Cortex of kidney (tissue), 1 donor: ENCODE measurements at places on chromosomes 11 and 22.

DNA sequence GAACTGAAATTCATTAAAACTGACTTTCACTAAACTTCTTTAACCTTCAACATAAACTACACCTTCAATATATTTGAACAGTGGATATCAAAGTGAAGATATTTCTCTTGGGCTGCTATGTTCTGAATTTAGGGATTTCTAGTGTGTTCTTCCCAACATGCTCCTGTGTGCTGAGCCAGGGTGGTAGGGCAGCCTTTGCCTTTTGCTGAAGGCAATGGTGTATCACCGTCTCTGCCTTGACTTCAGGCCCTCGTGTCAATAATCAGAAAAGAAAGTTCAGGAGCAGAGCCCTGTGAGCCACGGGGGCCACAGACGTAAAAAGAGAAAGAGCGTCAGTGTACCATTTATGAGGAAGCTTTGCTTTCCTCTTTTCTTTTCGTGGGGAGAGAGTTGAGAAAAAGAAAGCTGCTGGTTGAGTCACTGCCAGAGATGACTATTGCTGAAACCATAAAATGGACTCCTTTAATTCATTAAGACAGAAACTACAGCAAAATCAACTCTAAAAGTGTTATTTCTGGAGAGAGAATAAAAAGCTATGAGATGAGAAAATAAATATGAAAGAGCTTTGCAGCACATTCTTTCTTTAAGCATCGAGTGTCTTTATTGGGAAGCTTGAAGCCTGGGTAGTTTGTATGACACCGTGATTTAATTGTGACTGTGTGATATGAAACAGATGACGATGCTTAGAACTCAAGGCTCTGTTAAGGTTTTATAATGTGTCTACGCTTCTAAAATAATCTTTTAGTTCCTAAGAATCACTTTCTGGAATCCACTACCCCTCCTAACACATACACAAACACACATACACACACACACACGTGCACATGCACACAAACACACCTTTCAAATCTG, 271.8 kb upstream of the MTNR1B start:
- DNase-seq, result no peak

GRCh38 chr11:79113054-79113690, 327.7 kb downstream of the TENM4 start:
- DNase-seq, result no peak

GRCh38 chr11:82944198-82944597, 42.7 kb downstream of the DDIAS start:
- DNase-seq, result no peak

GRCh38 chr11:119315131-119316015, 1.6 kb downstream of the MCAM start:
- no peak for DNase-seq

- no peak for DNase-seq
These were observed 5.1 kb upstream of the OR52R1 start for GRCh38 chr11:4809246-4809645.

DNA sequence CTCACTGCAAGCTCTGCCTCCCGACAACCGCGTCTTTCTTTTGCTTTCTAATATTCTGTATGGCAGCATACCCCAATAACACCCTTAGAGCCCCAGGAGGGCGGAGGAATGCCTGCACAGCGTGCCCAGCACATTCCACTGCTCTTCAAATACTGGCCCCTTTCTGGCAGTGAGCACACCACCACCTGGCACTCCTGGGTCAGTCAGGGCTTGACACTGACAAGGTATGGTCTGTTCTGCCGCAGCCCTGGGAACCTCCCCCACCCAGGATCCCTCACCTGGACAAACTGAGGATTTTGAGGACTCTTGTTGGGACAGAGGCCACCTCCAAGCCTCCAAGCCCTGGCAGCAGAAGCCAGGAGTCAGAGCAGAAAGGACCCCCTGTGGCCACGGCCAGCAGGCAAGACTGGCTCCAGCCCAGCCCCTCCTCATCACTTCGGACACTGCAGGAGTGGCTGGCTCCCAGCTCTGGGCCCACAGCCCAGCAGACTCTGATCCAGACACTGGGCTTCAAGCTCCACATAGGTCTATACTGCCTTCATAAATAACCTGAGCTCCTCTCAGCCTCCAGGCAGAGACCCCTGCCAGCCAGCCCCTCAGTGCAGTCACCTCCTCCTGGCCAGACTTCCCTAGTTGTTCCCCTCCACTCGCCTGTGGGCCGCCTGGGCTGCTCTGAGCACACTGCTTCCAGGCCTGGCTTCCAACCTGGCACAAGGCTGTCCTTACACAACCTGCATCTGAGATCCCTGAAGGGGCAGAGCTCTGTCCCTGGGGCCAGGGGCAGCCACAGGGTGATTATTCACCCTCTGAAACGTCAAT, 14.5 kb downstream of the CARS1 start:
- DNase-seq, result no peak

GRCh38 chr22:37186228-37186996, 1.6 kb downstream of the C1QTNF6 start:
- DNase-seq, result no peak

GRCh38 chr11:69463181-69463994, 18.1 kb upstream of the LINC01488 start:
- no peak for DNase-seq

GRCh38 chr11:13958641-13959400, 3.7 kb upstream of the SPON1 start:
- no peak for DNase-seq

DNA sequence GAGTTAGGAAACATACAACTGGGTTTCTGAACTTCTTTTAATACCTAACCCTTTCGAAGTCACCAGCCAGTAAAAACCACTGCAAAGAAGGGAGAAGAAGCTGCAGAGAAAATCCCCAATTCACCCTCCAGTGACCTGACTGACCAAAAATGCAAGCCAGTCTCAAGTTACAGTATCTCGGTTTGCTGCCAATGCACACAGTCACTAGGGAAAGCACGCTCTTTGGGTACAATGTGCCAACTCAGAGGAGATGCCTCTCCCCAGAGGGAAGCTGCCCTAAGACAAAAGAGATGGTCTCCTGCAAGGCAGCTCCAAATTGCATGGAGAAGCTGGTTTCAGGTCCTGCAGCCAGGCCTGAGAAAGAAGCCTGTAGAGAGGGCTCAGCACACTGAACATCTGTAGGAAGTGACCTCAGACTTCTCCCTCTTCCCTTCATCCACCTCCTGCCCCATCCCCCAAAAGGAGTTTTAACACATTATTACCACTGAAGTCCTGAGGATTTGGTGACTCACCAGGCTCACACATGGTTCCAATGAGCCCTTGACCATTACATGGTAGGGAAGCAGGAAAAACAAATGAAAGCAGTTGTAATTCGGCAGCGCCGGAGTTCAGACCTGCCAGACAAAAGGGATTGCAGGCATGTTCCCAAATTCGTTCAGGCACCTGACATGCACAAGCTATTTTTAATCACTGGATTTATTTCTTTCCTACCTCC, 90.1 kb downstream of the ETS1 start:
- DNase-seq, result no peak

GRCh38 chr11:111540114-111540936, at the start of gene LAYN:
Gene LAYN, plus strand, starts transcription at chr11:111540720. Its CDS starts 124 bp downstream, at chr11:111540844.
- DNase-seq, result no peak

- no peak for DNase-seq
These were observed 1.9 kb downstream of the TSGA10IP start for GRCh38 chr11:65947133-65947532.

GRCh38 chr11:65958774-65959420, 2.6 kb upstream of the SART1 start:
- no peak for DNase-seq

DNA sequence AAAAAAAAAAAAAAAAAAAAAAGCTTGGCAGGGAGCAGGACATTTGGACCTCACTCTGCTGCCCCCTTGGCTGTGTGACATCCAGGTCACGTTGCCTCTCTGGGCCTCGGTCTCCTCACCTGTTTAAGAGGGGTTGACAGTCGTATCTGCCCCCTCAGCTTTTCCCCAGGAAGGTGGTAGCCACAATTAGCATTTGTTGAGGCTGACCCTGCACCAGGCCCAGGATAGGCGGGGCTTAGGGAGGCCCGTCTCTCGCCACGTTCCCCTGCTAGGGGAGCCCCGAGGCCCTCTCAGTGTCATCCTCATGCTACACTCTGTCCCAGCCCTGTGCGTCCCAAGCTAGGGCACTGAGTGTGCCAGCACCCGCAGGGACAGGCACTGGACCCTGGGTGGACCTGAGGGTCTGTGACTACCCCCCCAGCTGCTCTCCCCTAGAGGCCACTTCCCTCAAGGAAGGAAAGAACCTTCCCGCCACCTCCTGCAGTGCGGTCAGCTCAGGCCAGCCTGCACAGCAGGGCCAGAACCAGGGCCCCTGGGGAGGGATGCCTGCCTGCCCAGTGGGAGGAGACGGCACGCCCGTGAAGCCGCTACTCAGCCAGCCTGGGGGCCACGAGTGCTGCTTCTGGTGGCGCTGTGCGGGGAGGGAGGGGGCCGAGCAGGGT, 38.5 kb upstream of the PPARA start:
- DNase-seq, result no peak

DNA sequence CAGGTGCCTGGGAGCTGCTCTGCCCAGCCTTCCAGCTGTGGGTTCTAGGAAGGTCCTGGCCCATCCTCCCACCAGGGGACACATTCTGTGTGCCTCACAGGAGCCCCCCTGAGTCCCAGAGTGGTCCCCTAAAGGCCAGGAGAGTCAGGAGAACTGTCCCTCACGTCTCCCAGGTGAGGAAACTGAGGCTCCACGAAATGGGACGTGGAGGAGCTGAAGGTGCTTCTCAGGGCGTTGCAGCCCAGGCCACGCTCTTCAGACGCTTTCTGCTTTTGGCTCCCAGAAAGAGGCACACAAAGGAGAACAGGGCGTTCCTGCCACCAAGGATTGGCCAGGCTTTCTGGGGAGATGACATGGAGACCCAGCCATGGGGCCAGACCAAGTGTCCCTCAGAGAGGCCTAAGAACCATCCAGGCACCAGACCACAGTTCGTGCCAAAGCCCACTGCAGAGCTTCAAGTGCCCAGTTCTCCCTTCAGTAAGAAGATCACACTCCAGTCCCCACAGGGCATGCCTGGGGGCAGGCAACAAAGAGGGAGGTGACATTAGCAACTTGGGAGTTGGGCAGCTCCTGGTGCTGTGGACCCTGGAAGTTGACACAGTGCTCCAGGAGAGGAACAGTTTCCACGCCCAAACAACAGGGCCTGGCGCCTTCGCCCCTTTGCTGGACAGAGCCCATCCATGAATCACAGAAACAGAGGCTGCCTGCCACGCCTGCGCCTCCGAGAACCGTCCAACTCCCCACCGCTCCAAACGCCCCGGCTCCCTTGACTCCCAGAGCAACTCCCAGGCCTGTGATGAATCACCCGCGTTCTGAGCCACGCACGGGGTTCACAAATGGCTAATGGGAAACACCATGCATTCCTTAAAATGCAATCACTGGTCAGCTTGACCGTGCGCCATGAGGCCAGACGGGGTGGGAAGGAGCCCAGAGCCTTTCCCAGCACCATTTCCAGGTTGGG, 589.2 kb downstream of the BRD1 start:
- no peak for DNase-seq

DNA sequence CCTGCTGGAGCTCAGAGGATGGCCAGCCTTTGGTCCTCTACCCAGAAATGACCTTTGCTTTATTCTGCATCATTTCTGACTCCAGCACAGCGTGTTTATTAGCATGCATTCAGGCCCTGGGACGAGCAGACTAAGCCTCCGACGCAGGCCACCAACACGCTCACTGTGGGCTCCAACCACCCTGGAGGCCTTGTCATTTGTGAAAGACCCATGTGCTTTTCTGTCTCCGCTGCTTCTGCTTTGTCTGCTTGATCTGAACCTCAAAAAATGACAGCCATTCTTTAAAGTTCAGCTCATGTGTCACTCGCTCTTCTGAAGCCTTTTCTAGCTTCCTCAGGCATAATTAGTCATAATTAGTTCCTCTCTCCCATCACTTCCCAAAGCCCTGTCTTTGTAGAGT, 109.1 kb upstream of the TIMP3 start:
- DNase-seq, result no peak

GRCh38 chr11:65577756-65578109, 1.9 kb downstream of the EHBP1L1 start:
- DNase-seq, result no peak

- no peak for DNase-seq
These were observed 124.9 kb downstream of the MN1 start for GRCh38 chr22:27676545-27677213.

DNA sequence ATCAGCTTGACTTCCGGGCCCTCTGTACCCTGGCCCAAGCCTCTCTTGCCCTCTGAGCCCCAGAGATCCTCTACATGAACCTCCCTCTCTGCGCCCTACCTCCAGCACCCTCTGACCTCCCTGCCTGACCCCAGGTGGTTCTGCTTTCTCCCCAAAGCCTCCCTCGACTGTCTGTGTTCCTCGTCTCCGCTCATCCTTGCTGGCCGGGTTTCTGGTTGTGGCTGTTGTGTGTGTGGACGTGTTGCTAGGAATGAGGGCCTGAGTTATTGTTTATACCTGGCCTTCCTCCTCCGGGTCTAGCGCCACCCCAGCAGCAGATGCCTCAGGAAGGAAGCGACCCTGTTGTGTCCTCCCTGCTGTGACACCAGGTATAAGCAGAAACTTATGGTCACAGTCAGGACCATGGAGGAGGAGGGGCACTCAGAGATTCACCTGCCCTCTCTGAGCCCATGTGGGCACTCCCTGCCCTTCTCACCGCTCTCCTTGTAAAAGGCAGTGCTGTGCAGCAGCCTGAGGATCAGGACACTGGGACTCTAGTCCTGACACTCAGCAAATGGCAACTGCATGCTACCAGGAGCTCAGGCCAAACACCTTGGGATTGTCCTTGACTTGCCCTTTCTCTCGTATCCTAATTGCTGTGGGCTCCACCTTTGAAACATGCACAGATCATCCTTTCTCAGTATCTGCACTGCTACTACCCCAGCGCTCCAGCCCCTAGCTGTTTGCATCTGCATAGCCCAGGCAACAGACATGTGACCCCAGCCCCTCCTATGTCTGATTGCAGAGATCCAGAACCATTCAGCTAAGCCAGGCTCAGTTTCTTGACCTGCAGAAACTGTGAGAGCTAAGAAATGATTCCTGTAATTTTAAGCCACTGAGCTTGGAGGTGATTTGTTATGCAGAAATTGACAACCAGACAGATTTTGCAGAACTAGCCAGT, 140.1 kb downstream of the ST3GAL4 start:
- no peak for DNase-seq

DNA sequence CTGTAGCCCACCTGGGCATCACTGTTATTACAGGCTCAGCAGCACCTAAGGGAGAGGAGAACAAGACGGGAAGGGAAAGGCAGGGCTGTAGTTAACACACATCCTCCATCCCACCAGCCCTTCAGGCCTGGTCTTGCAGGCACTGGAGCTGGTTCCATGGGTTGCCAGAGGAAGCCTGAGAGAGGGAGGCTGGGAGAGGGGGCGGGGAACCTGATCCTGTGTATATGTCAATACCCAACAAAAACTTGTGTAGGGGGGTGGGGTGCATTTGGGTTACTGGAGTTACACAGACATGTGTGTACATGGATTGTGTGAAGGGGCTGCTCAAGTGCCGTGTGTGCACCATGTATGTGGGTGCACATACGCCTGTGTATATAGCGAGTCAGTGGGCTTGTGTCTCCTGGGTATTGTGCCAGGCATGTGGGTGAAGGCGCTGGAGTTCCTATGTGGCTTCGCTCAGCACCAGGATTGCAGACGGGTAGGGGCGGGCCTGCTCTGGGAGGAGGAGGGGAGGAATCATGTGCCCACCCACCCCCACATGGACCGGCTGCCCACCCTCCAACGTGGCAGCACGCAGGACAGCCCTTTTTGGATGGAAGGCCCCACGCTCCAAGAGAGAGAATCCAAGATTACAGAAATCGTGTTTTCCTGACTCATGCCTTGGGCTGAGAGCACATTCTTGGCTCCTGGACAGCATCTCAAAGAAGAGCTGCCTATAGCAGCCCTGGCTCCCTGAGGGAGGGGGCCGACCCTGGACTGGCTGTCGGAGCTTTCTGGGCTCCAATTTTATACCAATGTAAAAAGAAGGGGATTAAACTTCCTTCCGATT, 4.2 kb upstream of the SERPINH1 start:
- DNase-seq, result no peak
